Right renal pelvis (tissue), 4 donors: ENCODE measurements at places on chromosomes 6 and 20. TPM values are rescaled to one million over a fixed set of nuclear protein-coding genes. Genes with fewer than 3 reads are reported as not detected.

Gene LAMP5
- 8.8 TPM for polyA plus RNA-seq

Gene MEP1A
- not detected for polyA plus RNA-seq

Gene RING1
- polyA plus RNA-seq, result 58.6 TPM

Gene CD40
- 6.2 TPM for polyA plus RNA-seq

Gene MTG2
- polyA plus RNA-seq, result 34.3 TPM

Gene SRSF12
- polyA plus RNA-seq, result 15.7 TPM

DNA sequence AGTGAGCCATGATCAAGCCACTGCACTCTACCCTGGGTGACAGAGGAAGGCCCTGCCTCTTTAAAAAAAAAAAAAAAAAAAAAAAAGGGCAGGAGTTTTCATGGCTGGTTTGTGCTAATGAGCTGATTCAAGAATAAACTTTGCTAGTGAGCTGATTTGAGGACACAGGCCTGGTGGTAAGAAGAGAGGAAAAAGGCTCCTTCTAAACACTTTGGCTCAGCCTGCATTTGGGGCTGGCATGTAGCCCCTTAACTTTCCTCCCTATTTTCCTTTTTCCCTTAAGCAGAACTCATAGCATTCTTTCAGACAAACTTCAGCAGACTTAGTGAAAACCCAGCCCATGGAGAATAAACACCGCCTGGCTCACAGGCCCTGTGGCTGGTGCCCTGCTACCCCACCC, 432.7 kb downstream of the PTPRT start:
- no peak for DNase-seq

DNA sequence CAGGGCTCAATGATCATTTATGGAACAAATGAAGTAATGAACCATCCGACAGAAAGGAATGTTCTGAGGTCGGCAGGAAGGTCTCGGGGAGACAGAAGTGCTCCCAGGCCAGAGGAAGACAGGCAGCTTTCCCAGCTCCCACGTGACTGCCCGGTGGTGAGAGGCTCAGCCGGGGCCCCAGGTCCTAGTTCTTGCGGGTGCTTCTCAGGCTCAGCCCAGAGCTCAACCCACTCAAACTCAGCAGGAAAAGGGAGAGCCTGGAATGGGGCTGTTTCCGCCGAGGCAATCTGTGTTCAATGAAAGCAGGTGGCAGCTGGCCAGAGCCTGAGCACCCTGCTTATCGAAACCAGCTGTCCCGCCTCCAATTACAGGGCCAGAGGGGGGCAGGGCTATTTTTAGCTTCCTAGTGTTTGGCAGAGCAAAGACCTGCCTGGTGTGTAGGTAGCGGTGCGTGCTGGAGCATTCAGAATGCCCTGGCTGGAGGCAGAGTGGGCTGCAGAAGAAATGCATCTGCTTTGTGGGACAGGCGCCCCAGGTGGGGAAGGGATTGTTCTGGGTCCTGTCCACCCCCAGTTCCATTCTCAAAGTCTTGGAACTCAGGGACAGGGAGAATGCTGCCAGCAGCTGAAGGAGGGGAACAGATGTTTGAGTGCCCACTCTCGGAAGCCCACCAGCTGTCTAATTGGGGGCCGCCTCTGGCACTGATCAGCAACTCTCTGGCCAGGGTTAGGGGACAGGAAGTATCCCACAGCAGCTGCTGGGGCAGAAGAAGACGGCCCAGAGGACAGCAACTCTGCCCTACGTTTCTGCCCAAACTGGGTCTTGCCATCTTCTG, 145.1 kb downstream of the PREX1 start:
- peak; percentile 88 for DNase-seq

- no peak for DNase-seq
Measured at GRCh38 chr6:162251257-162251656, 476.3 kb downstream of the PRKN start.

GRCh38 chr20:47655635-47656034, 129.6 kb downstream of the SULF2 start:
- no peak for DNase-seq

DNA sequence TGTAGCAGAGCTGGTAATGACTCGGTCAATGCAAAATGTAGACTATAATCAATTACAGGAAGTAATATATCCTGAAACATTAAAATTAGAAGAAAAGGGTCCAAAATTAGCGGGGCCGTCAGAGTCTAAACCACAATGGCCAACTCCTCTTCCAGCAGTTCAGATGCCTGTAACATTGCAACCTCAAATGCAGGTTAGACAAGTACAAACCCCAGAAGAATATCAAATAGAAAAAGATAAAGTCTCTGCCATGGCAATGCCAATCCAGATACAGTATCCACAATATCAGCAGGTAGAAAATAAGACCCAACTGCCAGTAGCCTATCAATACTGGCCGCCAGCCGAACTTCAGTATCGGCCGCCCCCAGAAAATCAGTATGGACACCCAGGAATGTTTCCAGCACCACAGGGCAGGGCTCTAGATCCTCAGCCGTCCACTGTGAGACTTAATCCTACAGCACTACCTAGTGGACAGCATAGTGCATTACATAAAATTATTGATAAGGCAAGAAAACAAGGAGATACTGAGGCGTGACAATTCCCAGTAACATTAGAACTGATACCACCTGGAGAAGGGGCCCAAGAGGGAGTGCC, 158.4 kb downstream of the GPX5 start:
- no peak for DNase-seq

DNA sequence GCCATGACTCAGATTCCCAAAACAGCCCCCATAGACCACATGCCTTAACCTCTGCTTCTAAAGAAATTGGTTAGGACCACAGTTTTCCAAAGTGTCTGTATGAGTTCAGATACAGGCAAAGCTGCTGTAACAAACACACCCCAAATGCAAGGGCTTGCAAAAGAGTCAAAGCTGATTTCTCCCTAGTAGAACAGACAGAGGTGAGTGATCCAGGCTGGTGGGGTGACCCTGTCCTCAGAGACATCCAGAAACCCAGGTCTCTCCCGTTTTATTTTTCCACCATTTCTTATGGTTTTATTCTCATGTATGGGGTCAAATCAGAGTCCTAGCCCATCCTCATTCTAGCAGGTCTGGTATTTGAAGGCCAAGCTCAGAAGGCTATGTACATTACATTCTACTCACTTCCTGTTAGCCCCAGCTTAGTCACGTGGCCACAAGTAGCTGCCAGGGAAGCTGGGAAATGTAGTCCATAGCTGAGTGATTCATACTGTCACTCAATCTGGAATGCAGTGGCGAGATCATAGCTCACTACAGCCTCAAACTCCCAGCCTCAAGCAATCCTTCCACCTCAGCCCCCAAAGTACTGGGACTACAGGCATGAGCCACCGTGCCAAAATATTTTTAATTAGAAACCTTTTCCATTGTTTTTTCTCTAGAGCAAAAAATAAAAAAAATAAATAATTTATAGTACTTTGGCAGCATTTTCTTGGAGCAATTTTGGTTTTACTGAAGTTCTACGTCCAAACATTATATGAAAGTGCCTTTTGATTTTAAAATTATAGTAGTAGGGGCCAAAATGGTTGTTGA, 175.2 kb downstream of the ZMYND8 start:
- no peak for DNase-seq

- DNase-seq, result no peak
Measured at GRCh38 chr20:35611482-35611881, 4.1 kb upstream of the SPAG4 start.

DNA sequence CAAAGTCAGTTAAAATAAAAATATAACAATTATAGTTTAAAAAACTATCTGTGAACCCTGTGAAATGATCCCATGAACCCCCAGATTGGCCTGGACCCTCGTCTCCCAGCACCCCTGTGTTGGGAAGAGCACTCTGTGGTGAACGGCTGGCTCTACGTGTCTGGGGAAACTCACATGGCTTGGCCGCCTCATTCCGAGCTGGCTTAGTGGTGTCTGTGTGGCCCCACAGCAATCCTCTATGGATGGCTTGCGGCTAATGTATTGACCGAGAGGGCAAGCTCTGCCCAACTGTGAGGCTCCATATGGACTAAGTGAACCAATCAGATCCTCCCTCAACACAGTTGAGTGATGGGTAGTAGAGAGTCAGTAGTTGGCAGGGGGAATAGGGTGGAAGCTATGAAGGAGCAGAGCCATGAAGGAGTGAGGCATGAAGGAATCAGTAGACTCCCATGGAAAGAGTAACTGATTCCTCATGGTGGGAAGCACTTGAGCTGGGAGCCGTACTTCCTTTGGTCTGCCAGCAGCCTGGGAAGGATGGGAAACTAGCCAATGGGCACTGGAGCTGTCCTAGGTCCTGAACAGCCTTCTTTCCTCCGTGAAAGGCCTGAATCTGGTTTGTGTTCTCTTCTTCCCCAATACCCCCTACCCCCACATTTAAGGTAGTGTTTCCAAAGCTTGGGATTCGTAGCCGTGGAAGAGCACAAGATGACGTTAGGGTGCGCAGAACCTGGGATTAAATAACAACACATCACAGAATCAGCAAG, 21.6 kb upstream of the ZNF831 start:
- no peak for DNase-seq

- no peak for DNase-seq
Measured at GRCh38 chr6:88662653-88663174, 300.7 kb downstream of the RNGTT start.

- no peak for DNase-seq
Measured at GRCh38 chr20:56171087-56172012, 77.2 kb upstream of the MC3R start.

DNA sequence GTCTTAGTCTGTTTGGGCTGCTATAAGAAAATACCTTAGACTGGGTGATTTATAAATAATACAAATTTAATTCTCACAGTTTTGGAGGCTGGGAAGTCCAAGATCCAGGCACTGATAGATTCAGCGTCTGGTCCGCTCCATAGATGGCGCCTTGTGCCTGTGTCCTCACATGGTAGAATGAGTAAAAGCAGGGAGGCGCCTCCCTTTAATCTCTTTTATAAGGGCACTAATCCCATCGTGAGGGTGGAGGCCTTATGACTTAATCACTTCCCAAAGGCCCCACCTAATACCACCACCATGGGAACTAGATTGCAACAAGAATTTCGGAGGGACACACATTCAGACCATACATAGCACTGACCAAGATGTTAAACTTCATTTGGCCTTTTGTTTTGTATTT, 91.2 kb upstream of the TMEM181 start:
- no peak for DNase-seq

- no peak for DNase-seq
Measured at GRCh38 chr6:13827032-13827431, 12.7 kb upstream of the MCUR1 start.

GRCh38 chr20:19298652-19299051, 86.2 kb downstream of the SLC24A3 start:
- no peak for DNase-seq

GRCh38 chr20:49909499-49910339, 5.6 kb downstream of the SPATA2 start:
- DNase-seq, result no peak

- no peak for DNase-seq
Measured at GRCh38 chr6:33420491-33421343, 852 bp downstream of the SYNGAP1 start.

- DNase-seq, result no peak
Measured at GRCh38 chr6:101393829-101394251, 332 bp downstream of the GRIK2 start.

DNA sequence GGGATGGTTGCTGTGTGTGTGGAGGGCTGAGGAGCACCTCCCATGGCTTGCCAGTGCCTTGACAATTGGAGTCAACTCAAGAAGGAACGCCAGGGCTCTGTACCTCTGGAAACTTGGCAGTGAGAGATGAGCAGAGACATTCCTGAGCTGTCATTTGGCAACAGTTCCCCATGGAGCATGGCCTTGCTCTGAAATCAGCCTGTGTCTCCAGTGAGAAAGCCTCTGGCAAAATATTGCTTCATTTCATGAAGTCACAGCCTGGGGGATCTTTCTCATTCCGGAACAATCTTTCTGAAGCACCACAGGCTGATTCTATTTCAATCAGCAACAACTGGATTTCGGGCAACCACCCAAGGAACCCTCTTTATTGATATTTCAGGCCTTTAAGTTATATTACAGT, 52.2 kb upstream of the FNDC1 start:
- no peak for DNase-seq

GRCh38 chr20:33490023-33490933, at the start of gene CBFA2T2:
Gene CBFA2T2 (plus strand): TSS chr20:33490096. CDS start chr20:33490268, 172 bp downstream.
- DNase-seq, result peak; percentile 58

DNA sequence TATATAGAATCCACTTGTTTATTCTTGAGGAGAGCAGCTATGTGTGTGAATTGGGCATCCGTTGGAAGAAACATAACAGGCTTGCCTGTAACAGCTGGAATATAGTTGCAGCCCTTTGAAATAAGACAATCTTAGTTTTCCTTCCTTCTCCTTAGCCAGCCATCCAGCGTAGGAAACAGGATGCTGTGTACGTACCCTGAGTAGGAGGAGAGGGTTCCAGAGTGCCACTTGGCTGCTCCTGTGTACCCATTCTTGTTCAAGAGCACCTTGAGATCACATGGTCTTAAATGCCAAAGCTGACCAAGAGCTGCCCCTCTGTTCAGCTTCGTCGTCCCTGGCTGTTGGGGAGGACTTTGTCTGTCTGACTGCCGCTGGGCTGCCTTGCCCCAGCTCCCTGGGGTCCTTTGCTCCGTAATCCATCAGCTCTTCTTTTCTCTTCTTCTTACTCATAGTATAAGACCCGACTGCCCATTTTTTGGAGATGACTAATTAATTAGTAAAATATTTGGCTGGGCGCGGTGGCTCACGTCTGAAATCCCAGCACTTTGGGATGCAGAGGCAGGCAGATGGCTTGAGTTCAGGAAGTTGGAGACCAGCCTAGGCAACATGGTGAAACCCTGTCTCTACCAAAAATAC, 49.0 kb downstream of the RREB1 start:
- DNase-seq, result no peak
